Activated CD8-positive, alpha-beta memory T cell treated with anti-CD3 and anti-CD28 coated beads, Interleukin-2, amount 10 ng/mL, durations not matched to agents 7 days and 5 days (primary cell): ENCODE measurements at places on chromosomes 3 and 15. TPM values are rescaled to one million over a fixed set of nuclear protein-coding genes. Genes with fewer than 3 reads are reported as not detected.

DNA sequence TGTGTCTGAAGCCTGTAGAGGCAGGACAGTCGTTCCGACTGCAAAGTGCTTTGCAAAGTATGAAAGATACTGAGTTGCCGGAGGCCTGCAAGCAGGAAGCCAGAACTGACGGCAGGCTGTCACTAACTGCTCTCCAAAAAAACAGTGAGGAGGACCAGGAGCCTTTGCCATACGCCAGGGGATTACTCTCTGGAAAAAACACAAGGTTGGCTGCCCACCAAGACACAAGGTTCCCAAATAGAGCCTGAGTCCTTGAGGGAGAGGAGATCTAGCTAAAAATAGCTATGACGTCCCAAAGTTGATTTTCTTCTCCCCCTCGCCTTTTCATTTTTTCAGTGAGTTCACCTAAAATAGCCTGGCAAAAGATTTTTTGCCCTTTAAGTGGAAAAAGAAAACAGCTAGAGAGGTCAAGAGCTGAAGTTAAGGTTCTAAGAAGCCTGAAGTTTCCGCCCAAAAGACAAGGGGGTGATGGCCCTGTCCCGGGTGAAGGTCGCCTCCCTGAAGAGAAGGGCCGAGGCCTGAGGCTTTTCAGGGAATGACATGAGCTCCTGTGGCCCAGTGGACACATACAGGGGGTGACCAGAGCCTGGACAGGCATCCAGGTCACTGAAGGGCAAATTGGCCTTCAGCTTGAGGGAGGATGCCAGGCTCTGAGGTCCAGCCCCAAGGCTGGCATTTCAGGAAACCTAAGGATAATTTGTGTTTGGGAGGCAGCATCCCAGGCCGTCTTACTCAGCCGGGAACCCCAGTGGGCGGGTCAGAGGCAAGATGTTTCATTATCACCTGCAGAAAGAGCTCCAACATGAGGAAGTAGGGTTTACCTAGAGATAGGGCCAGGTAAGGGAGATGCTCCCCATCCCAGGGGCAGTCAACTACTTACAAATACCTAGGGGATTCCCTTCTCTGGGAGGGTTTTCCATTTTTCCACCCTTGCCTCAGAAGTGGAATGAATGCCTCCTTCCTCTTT is 44.9 kb upstream of the DGKG start:
- no peak overlapping the region for H3K27ac ChIP-seq
- peaks cover 11% of the 10 kb centered on the region for H3K27me3 ChIP-seq
- no peak overlapping the region for H3K4me3 ChIP-seq
- no peaks in the 10 kb centered on the region for H3K36me3 ChIP-seq
- H3K4me1 ChIP-seq: no peaks in the 10 kb centered on the region

DNA sequence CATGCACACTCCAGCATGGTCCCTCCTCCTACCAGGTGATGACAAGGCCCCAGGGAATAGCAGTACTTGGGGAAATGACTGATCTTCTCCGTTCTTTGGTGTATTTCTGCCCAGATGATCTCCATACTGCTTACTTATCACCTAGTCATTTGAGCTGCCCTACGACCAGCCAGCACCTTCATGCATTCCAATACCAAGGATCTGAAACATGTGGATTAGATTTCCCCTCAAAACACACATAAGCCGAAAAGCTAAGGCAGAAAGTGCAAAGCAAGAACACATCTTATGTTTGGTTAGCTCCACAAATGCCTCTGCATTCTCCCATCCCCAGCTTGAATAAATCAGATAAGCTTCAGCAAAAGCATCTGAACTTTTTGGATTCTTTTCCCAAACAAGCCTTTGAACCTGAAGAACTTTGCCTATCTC is 64.8 kb upstream of the BCL6 start:
- H3K27ac ChIP-seq: no peak overlapping the region
- DNase-seq: no peak
- peaks cover 13% of the 10 kb centered on the region for H3K36me3 ChIP-seq
- no peaks in the 10 kb centered on the region for H3K27me3 ChIP-seq
- H3K4me1 ChIP-seq: peaks cover 39% of the 10 kb centered on the region

GRCh38 chr3:94972066-94972465 is 909.2 kb downstream of the NSUN3 start:
- no peak overlapping the region for H3K27ac ChIP-seq
- no peaks in the 10 kb centered on the region for H3K4me1 ChIP-seq
- DNase-seq: no peak
- H3K36me3 ChIP-seq: no peaks in the 10 kb centered on the region
- H3K27me3 ChIP-seq: no peaks in the 10 kb centered on the region
- H3K4me3 ChIP-seq: no peak overlapping the region

DNA sequence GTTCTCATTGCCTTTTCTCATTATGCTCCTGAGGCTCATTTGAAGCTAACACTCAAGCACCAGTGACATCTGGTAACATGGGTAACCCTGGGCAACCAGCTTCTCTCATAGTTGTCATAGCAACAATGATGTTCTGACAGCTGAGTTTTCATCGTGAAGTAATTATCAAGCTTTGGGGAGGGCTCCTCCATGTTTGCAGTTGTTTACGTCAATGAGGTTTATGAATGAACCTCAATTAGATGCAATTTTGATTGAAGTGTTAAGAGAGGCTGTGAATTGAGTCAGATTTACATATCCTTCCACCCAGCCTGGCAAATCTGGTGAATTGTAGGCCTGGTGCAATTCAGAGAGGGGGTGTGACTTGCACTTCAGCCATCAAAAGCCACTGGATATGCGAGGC is 119.3 kb upstream of the CHD2 start:
- H3K36me3 ChIP-seq: peaks cover 7% of the 10 kb centered on the region
- no peak overlapping the region for H3K27ac ChIP-seq
- no peak for DNase-seq
- H3K4me1 ChIP-seq: no peaks in the 10 kb centered on the region
- no peaks in the 10 kb centered on the region for H3K27me3 ChIP-seq

DNA sequence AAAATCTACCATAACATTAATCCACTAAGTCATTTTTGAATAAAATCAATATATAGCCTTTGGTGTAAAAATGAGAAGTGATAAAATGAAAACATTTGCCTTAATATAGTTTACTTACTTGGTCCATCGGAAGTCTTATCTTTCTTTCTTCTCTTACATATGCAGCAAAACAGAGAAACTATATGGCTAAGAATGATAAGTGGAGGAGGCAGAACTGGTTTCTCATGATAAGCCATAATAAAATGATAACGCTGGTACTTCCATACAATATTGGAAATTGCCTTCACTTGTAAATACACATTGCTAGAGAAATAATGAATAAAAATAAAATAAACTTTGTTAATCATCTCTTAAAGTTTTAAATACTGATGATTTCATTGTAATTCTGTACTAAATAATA is 47.8 kb upstream of the USP50 start:
- no peak for DNase-seq
- peaks cover 3% of the 10 kb centered on the region for H3K4me1 ChIP-seq
- H3K4me3 ChIP-seq: no peak overlapping the region
- H3K27ac ChIP-seq: no peak overlapping the region

DNA sequence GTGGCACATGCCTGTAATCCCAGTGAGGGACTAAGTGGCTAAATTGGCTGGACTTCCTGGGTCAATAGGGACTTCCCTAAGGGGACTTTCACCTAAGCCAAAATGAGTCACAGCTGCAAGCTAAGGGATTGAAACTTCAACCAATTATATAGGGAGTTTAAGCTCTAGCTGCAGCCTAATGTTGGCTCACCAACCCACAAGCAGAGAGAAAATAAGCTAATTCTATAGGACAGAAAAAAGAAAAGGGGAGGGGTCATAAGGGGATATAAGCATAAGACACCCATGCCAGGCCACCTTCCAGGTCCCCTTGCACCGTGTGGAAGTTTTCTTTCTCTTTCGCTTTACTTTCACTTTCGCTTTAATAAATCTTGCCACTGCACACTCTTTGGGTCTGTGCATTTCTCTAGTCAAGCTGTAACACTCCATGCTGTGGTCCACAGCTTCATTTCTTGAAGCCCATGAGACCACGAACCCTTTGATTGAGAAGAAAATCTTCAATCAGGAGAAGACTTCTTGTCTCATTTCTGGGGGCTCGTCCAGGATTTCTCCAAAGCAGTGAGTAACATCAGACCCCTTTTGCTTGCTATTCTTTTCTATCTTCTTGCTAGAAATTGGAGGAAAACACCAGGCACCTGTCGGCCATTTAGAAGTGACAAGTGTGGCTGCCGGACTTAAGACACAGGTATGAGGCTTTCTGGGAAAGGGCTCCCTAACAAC is 192.3 kb downstream of the IGSF11 start:
- H3K4me1 ChIP-seq: no peaks in the 10 kb centered on the region
- H3K4me3 ChIP-seq: no peak overlapping the region
- DNase-seq: no peak
- H3K27ac ChIP-seq: no peak overlapping the region

DNA sequence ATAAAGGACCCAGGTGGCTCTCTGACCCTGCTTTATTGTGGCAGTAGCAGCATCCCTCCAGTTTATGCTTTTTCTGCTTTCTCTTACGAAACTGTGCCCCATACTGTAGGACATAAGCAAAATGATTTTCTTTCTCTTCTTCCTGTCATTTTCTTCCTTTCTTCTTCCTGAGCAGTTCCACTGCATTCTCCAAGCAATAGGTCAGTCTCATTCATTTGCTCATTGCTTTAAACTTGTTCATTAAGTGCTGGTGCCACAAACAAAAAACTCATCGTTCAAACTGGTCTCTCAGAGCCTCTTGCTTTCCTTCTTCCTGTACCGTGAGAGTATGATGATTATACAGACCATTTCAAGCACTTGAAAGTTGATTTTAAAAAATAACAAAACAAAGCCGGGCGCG is 66.8 kb downstream of the PDE8A start:
- DNase-seq: no peak
- peaks cover 40% of the 10 kb centered on the region for H3K4me1 ChIP-seq
- H3K4me3 ChIP-seq: no peak overlapping the region
- peaks cover 5% of the 10 kb centered on the region for H3K36me3 ChIP-seq
- peak overlapping the region; percentile 16 for H3K27ac ChIP-seq
- no peaks in the 10 kb centered on the region for H3K27me3 ChIP-seq

DNA sequence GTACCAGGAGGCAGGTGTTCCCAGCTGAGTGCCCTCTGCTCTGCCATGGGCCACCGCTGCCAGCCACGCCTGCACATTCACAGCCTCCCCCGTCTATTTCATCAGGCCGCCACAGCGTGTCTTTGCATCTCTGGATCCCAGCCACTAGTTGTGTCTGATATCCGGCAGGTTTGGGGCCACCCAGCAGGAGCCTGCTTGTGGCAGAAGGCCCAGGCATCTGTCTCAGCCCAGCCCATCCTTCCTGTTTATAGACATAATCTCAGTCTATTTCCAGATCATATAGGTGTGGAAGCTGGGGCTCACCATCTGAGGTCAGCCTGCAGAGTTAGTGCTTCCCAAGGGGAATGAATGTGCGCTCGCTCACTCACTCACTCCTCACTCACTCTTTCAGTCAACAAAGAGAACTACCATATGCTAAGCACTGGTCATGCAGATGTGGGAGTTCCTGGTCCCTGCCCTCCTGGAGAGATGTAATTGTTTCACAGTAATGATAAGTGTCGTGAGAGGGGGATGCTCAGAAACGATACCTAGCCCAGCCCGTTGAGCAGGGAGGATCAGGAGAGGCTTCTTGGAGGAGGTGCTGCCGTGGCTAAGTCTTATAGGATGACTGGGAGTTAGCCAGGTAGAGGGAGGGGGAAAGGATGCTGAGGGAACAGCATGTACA is 60.6 kb downstream of the FGD5 start:
- H3K27me3 ChIP-seq: peaks cover 1% of the 10 kb centered on the region
- no peak overlapping the region for H3K4me3 ChIP-seq
- H3K27ac ChIP-seq: no peak overlapping the region
- no peaks in the 10 kb centered on the region for H3K36me3 ChIP-seq

- peaks cover 27% of the 10 kb centered on the region for H3K4me1 ChIP-seq
- no peak for DNase-seq
- no peaks in the 10 kb centered on the region for H3K36me3 ChIP-seq
- H3K4me3 ChIP-seq: no peak overlapping the region
- no peak overlapping the region for H3K27ac ChIP-seq
Observed at GRCh38 chr3:157063469-157063868, 96.5 kb downstream of the CCNL1 start.

GRCh38 chr15:84631706-84632272 is 22.3 kb downstream of the WDR73 start:
- H3K36me3 ChIP-seq: peaks cover 18% of the 10 kb centered on the region
- peaks cover 44% of the 10 kb centered on the region for H3K4me1 ChIP-seq
- peak overlapping the region; percentile 93 for H3K4me3 ChIP-seq
- H3K27me3 ChIP-seq: no peaks in the 10 kb centered on the region
- no peak for DNase-seq
- peak overlapping the region; percentile 97 for H3K27ac ChIP-seq

- H3K27ac ChIP-seq: peak overlapping the region; percentile 85
- peaks cover 15% of the 10 kb centered on the region for H3K36me3 ChIP-seq
- DNase-seq: no peak
- peak overlapping the region; percentile 55 for H3K4me3 ChIP-seq
Observed at GRCh38 chr3:100209948-100210771, 50.6 kb upstream of the TBC1D23 start.

- DNase-seq: no peak
- peaks cover 30% of the 10 kb centered on the region for H3K4me1 ChIP-seq
- H3K27ac ChIP-seq: no peak overlapping the region
- H3K36me3 ChIP-seq: no peaks in the 10 kb centered on the region
Observed at GRCh38 chr3:149705416-149705815, 46.9 kb downstream of the COMMD2 start.

DNA sequence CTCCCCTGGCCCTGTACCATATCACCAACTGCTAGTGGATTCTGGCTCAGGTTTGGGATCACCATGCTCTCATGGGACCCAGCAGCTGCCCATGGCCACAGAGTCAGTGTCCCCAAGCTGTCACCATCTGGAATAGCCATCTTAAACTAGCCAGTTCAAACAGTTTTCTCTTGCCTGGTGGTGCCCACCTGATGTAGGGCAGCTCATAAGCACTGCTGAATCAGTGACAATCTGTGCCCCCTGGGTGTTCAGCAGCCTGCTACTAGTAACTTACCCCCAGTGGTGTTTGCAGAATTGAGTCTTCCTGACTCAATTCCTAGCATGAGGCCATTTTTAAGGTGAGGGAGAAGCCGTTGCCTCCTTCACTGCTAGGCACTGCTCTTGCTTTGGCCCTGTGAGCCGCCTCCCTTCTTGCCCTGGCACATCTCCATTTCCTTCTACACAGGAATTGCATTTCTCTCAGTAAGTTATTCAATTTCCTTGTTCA is 7.9 kb downstream of the RPSA start:
- DNase-seq: no peak
- no peaks in the 10 kb centered on the region for H3K27me3 ChIP-seq
- H3K27ac ChIP-seq: peak overlapping the region; percentile 5
- peaks cover 21% of the 10 kb centered on the region for H3K4me1 ChIP-seq

SLC2A2 gene
- total RNA-seq: not detected

CSNK1G1 gene
- total RNA-seq: 30.5 TPM

FBXW12 gene
- not detected for total RNA-seq

CYP8B1 gene
- not detected for total RNA-seq

RBP2 gene
- not detected for total RNA-seq

PAQR5 gene
- total RNA-seq: not detected

RAB6B gene
- total RNA-seq: 1.3 TPM

GRM7 gene
- not detected for total RNA-seq
